ENCODE measurements at places on chromosomes 11 and 22.

DNA sequence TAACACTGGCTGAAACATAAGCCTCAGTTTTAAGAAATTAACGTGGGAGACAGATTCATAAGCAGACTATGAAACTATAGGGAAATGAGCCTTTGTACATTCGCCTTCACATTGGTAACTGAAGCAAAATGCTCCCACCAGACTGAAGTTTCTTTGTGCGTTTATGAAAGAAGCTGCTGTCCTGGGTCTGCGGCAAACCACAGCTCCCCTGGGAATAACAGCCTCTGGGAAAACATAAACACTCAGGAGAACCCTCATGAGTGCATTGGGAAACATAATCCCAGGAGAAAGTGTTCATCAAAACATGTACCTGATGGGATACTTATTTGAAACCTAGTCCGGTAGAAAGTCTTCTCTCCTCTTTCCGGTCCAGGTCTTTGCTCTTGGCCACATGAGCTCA lies 193.1 kb upstream of the LARGE1 start:
- no peak for DNase-seq

- DNase-seq, result no peak
These were observed 7.4 kb upstream of the EI24 start for GRCh38 chr11:125561924-125562323.

DNA sequence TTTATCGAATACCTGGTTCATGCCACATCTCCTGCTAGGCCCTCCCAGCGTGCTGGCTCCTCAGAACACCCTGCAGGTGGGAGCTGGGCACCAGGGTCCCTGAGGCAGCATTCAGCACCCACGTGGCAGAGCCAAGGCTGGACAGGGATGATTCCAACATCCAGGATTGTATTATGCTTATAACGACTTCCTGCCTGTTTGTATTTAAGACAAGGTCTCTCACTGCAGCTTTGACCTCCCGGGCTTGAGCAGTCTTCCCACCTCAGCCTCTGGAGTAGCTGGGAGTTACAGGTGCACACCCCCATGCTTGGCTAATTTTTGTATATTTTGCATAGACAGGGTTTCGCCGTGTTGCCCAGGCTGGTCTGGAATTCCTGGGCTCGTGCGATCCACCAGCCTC lies 64.7 kb upstream of the WNT7B start:
- DNase-seq, result no peak

DNA sequence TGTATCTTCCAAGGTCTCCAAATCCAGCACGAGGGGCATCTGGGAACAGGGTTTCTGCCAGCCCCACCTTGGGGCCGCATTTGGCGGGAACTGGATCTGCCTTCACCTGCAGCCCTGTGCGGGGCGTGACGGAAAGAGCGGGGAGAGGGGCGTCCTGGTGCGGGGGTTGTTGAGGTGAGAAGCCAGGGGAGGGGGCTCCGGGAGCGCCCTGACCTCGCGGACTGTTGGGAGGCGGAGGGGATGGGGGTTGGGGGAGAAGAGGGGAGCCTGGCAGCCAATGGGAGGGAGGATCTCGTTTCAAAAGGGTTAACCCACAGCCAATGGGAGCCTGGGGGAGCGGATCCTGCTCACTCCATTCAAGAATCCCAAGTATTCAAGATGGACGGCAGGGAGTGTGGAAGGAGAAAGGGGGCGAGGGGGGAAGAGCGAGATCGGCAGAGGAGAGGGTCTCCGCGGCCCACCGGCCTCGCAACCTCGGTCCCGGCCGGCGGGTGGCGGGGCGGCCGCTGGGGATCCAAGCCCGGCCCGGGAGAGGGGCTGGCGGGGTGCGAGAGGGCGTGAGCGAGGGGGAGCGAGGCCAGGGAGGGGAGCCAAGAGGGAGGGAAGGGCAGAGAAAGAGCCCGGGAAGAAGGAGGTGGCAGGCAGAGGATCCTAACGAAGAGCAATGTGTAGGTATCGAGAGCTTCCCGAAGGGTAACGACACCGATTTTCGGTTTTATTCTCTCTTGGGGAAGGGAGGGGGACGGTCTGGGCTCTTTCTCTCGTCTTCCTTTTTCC lies 11.5 kb downstream of the YPEL4 start:
- DNase-seq, result no peak

DNA sequence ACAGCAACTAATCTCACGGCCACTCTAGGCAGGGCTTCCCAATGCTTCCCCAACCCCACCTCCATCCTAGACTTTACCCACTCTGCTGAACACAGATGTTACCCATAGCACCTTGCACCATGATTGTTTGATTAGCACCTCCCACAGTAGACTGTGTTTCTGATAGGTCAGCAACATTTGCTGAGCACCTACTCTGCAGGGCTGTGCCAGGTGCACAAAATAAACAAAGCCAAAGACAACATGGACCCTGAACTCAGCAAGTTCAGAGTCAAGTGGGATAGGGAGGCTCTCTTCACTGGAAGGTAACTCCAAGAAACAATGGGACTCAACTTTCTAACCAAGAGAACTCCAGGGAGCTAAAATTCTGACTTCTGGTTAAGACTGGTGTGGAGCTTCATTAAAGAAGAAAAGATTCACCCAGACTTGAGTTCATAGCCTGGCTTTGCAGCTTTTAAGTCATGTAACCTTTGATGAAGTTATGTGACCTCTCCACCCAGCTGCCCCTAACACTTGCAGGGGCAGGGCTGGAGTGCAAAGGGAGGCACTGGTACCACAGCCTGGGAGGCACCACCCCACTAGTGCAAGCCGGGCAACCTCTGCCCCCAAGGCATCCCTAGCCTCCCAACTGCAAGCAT lies 6.7 kb upstream of the RTN4RL2 start:
- DNase-seq, result no peak

GRCh38 chr11:107787733-107788132 lies 70.9 kb downstream of the SLC35F2 start:
- no peak for DNase-seq

DNA sequence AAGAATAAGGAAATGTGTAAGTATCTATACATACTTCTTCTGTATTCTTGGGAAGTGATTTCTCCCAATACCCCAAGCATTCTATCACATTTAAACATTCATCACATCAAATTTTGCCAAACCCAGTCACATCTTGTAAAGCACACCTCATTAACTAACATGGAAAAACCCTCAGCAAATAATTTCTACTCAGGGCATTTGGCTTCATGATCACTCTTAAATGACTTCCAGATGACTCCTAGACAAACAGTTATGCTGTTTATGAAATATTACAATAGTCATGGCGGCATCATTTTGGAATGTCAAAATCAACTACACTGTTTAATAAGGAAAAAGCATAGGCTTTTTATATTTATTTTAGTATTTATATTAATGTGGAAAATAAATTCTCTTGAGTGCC lies 47.3 kb upstream of the CCDC34 start:
- DNase-seq, result no peak

DNA sequence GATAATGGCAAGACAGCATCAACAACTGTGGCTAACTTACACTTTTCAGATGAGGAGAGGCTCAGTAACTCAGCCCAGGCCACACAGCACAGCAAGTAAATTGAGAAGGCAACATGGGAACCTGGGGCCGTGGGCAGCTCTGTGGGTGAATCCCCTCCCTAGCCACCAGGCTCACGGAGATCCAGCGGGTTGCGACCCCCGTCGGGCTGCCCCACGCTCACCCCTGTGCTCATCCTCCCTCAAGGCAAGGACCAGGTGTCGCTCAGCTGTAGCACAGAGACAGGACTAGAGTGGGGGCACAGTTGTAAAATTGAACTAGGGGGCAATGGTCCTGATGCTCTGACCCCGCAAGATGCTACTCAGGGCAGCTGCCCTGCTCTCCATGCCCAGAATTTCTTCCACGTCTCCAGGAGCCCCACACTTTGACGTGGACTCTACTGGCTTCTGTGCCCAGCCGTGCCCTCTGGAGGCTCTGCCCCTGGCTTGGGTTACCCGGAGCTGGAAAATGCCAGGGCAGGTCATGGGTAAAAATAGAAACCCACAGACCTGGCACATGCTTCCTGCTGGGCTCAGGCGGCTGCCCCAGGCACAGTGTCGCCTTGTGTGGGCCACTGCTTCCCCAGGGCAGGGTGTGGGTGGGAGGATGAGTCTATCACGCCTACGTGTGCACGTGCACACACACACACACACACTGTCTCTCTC lies 9.0 kb downstream of the TUBA8 start:
- DNase-seq, result no peak

GRCh38 chr11:33005175-33005574 lies 10.5 kb upstream of the DEPDC7 start:
- DNase-seq, result no peak

- DNase-seq, result no peak
These were observed 2339.7 kb upstream of the RAG2 start for GRCh38 chr11:38937709-38938108.

DNA sequence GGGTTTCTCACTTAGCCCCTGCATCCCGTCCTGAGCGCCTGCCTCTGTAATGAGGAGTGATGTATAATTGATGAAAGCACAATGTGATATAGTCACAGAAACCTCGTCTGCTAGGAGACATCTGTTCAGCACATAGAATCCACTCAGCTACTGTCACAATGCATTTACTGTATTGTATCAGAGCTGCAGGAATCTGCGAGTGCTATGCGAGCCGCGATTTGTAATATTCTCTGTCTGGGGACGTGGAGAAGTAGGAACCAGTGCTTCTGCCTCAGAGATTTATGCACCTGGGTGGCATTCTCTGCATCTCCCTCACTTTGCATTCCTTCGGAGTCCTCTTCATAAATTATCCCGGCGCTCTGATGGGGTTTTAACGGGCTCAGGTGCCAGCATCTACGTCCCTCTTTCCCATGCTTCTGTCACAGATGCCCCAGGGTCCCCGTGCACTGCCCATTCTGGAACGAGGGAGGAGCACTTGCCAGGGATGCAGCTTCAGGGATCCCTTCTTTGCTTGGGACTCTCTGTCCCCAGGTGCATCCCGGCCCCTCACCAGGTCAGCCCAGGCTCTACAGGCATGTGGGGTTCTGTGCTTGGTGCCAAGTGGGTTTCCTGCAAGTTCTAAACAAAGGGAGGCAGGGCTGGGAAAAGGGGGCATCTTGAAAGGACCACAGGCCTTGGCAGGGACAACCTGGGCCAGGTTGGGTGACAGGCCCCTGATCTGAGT lies 205.5 kb downstream of the DSCAML1 start:
- DNase-seq, result no peak

DNA sequence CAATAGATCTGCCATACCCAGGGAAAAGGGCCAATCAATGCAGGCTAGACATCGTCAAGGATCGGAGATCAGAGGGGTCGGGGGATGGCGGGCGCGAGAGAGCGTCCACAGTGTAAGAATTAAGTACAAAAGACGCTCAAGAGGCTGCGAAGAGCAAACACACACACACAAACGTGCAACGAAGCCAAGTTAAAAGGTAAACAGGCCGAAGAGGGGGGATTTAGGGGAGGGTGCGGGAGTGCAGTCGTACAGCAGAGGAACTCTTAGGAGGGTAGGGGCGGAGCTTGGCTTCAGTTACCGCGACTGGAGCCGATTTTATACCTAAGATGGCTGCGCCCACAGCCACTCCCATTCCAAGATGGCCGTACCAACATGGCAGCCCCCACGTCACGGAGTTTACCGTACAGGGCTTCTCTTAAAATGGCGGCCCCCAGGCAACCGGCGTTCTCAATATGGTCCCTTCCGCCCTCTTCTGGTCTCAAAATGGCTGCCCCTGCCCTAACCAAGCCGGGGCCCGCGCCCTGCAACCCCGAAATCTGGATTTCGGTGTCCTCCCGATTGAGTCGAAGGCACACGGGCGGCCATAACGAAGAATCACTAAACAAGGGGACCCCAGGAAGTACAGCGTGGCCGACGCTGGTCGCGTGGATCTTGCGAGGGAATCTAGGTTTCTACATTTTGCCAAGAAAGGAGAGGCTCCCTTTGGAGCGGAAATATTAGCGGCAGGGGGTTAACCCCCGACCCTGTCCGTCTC lies 1.9 kb downstream of the GNG3 start:
- DNase-seq, result peak; percentile 99

- DNase-seq, result no peak
These were observed 385.5 kb upstream of the ANO5 start for GRCh38 chr11:21807350-21807749.

DNA sequence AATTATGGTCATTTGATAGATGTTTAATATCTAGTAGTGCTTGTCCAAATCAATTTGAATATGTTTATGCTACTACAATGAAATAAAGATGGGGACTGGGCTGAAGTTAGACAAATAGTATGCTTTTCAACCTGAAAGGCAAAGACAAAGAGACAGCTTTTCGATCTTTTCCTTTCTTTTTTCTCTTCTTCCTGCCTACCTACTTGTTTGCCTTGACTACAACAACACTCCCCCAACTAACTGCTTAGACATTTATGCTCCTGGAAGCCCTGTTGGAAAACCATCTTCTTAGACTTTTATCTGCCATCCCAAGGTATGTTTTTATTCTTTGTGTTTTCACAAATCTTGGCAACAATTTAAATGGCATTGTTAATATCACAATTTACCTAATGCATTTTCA lies 374.4 kb upstream of the DDI1 start:
- DNase-seq, result no peak

DNA sequence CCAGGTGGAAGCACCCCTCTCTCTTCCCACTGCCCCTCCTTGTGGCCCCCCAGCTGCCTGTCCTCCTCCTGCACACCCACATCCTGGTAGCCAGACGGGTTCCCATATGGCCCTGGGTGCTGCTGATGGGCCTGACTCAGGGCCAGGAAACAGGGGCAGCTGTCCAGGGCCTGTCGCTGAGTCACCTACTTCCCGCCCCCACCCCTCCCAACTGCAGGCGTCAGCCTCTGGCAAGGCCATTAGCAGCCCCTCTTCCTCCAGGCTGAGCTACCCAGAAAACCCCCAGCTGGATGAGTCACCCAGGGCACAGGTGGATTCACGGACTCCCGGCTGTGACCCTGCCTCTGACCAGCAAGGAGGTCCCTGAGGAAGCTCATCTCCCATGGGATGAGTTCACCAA lies 6.9 kb upstream of the GAL start:
- DNase-seq, result no peak

- DNase-seq, result peak; percentile 97
These were observed 14.8 kb downstream of the CD6 start for GRCh38 chr11:60985991-60986915.

- no peak for DNase-seq
These were observed 236.5 kb downstream of the DDX10 start for GRCh38 chr11:108901359-108901758.

DNA sequence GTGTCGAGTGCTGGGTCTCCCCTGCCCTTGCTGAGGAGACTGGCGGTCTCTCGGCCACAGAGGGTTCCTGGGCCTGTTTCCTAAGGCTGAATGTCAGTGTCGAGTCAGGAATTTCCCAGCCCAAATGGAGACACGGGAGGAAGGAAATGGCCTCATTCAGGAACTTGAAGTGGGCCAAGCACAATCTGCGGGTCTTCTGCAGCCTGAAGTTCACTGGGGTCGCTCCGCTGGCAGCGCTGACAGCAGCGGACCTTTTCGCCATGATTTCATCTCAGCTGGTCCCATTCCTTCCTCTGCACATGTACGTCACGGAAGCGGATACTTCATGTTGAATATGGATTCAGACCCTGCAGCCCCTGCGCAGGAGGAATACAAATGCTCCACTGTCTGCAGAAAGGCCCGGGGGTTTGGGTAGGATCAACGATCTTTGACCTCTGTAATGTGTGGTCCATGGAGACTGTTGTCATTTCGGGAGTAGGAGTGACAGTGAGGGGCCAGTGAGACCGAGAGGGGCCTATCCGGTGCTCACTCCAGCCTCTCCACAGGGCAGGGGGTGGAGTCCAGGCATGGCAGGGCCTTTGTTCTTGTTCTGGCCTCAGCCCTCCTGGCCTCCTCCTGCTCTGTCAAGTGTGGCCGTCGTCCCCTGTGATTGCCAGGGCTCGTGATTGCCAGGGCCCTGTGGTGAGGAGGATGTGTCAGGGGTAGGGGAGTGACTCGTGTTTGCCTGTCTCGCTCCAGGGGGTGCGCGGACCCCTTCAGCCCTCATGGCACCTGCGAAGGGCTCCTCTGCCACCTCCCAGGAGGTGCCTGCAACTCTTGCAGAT lies 402.3 kb downstream of the TBC1D22A start:
- DNase-seq, result no peak

GRCh38 chr11:66367561-66368312 lies 3.8 kb downstream of the SLC29A2 start:
- DNase-seq, result no peak

All from CD4-positive, alpha-beta T cell (primary cell).